ENCODE measurements at places on chromosomes 12 and 14.
A peak's percentile ranks its signal among the peaks of the same experiment; 100 is the strongest.

- no peak for DNase-seq
Observed at GRCh38 chr12:16600525-16600924, 5.4 kb downstream of the LMO3 start.

GRCh38 chr12:68222326-68222725 lies 3.3 kb downstream of the IL26 start:
- no peak for DNase-seq

GRCh38 chr12:47885012-47885501 lies 19.7 kb downstream of the VDR start:
- DNase-seq: no peak

GRCh38 chr12:121489874-121490273 lies 90.0 kb downstream of the RNF34 start:
- no peak for DNase-seq

GRCh38 chr12:121717041-121717699 lies 4.6 kb downstream of the TMEM120B start:
- DNase-seq: no peak

GRCh38 chr14:89920056-89920455 lies 34.5 kb downstream of the EFCAB11 start:
- no peak for DNase-seq

DNA sequence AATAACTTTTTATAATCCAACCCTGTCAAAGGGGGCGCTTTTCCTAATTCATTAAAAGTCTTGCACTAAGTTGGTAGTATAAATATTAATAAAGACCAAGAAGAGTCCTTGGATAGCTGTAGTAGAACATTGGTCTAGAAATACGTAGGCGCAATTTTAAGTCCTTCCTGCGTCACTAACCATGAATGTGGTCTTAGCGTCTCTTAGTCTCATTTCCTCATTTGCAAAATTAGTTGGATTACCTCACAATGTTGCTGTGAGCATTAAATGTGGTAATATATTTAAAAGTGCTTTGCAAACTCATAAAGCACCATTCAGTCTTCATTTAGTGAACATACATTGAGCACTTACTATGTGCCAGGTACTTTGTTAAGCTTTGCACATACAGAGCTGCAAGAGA lies 149.7 kb downstream of the AEBP2 start:
- no peak for DNase-seq

GRCh38 chr14:93958567-93959238 lies 17.7 kb downstream of the ASB2 start:
- DNase-seq: no peak

GRCh38 chr12:20423557-20423956 lies 55.2 kb downstream of the PDE3A start:
- DNase-seq: no peak

DNA sequence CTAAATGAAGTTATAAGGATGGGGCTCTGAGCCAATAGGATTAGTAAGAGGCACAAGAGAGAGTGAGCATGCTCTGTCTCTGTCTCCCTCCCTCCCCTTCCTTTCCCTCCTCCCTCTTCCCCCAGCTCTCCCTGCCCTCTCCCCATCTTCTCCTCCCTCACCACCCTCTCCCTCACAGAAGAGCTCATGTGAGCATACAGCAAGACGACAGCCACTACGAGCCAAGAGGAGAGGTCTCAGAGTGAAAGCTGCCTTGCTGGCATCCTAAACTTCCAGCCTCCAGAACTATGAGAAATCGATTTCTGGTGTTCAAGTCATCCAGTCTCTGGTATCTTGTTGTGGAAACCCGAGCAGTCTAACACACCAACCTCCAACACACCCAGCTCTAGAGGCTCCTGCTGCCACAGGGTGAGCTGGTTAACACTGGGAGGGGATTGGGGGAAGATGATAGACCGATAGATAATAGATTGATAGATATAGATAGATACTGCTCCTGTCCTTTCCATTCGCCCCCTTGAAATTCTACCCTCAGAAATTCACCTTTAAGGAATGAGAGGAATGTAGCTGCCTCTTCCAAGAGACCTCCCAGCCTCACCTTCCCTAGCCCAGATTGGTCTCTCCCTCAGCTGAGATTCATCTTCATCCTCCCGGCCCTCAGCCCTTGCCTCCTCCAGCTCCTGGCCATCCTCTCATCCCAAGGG lies 25.8 kb upstream of the ACTN1 start:
- no peak for DNase-seq

DNA sequence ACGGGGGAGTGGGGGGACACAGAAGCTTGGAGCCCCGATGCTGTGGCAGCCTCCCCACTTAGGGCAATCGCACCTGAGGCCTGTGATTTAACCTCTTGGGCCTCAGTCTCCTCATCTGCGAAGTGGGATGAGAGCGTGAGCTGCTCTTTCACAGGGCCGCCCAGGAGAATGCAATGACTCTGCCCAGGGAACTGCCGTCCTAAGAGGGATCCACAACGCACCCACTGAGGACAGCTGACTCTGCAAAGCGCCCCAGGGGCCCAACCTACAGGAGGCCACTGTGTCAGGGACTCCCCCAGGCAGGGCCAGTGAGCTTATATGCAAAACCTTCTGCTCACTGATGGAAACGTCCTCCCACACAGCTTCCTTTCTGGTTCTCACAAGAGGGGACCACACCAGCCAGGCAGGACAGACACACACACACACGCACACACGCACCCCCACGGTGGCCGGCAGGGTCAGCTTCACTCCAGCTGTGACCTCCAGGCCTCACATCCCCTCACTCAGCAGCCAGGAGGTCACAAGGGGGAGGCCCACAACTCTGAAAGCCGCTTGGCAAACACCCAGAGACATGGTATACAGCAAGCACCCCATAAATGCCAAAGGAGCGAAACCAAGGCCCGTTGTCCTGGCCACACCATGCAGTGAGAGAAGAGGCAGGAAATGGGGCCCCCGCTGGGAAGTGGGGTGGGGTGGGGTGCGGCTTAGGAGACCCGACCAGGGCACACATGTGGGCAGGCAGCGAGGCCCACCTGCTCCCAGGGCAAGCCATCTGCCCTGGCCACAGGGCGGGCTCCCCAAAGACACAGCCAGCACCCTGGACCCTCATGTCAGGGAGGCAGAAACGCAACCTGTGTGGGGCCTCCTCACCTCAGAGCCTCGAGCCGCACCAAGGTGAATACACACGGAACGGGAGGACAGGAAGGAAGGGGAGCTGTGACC lies 73.3 kb downstream of the NCOR2 start:
- no peak for DNase-seq

GRCh38 chr12:1643043-1643442 lies 14.0 kb downstream of the WNT5B start:
- DNase-seq: no peak

- DNase-seq: no peak
Observed at GRCh38 chr12:123744836-123745235, 17.3 kb upstream of the DNAH10 start.

- peak; percentile 60 for DNase-seq
Observed at GRCh38 chr12:46214668-46215436, 54.0 kb downstream of the SLC38A1 start.

GRCh38 chr12:89470741-89471509 lies 53.7 kb downstream of the GALNT4 start:
- DNase-seq: no peak

GRCh38 chr12:16588812-16589211 lies 17.1 kb downstream of the LMO3 start:
- DNase-seq: no peak

- no peak for DNase-seq
Observed at GRCh38 chr12:89372584-89373370, 20.5 kb upstream of the DUSP6 start.

- DNase-seq: no peak
Observed at GRCh38 chr12:29053567-29053966, 95.5 kb upstream of the FAR2 start.

- DNase-seq: no peak
Observed at GRCh38 chr12:44848703-44849085, 27.4 kb downstream of the NELL2 start.

DNA sequence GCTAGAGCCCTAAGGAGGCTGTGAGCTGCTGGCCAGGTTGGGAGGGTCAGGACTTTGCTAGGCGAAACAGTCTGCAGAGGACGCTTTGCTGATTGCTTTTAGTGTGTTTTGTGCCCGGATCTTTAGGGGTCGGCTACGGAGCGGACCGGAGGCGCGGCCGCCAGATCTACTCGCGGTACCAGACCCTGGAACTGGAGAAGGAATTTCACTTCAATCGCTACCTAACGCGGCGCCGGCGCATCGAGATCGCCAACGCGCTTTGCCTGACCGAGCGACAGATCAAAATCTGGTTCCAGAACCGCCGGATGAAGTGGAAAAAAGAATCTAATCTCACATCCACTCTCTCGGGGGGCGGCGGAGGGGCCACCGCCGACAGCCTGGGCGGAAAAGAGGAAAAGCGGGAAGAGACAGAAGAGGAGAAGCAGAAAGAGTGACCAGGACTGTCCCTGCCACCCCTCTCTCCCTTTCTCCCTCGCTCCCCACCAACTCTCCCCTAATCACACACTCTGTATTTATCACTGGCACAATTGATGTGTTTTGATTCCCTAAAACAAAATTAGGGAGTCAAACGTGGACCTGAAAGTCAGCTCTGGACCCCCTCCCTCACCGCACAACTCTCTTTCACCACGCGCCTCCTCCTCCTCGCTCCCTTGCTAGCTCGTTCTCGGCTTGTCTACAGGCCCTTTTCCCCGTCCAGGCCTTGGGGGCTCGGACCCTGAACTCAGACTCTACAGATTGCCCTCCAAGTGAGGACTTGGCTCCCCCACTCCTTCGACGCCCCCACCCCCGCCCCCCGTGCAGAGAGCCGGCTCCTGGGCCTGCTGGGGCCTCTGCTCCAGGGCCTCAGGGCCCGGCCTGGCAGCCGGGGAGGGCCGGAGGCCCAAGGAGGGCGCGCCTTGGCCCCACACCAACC lies 1.5 kb downstream of the HOXC6 start:
- DNase-seq: no peak

- no peak for DNase-seq
Observed at GRCh38 chr12:85461127-85461526, 181.1 kb downstream of the ALX1 start.

DNA sequence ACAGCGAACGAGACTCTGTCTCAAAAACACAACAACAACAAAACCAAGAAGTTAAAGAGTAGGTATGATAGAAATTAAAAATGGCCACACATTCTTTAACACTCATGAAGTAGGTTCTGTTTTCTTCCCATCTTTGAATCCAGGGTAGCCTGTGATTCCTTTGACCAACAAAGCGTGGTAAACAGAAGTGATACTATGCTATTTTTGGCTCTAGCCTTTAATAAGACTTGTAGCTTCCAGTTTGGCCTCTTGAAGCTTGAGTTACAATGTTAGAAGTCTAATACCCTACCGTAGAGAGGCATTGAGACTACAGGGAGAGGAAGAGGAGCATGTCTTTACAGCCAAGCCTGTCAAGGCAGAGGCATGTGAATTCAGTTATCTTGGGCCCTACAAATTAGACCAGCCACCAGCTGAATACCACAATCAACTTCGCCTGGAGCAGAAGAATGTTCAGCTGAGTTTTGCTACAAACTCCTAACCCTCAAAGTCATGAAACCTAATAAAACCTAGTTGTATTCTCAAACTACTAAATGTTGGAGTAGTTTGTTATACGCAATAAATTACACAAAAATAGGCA lies 4.9 kb upstream of the NEMF start:
- DNase-seq: no peak

DNA sequence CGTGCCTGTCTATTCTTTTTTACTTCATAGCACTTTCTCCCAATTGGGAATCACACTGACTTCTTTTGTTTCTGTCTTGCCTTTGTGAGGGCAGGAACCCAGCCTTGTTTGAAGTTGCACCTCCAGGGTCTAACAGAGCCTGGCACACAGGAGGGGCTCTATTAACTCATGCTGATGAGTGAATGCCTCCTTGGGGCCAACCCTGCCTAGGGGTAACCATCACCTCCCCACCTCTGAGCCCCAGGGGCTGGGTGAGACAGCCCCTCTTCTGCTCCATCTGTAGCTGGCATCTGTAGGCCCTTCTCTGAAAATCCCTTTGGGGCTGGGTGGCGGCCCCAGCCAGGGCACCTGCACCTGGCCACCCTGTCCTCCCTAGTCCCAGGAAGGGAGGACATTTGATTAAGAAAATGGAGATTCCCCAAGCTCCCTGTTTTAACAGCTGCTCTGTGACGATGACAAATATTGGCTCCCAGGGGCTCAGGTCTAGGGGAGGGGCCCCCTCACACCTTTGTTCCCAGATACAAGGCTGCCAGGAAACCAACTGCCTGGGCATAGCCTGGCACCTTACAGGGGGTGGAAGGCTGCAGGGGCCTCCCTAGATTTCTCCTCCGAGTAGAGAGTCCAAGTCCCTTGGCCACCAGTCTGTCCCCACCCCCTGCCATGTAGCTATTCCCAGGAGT lies 11.8 kb downstream of the TAMALIN start:
- no peak for DNase-seq

GRCh38 chr12:18629916-18630315 lies 107.9 kb downstream of the PLCZ1 start:
- no peak for DNase-seq

DNA sequence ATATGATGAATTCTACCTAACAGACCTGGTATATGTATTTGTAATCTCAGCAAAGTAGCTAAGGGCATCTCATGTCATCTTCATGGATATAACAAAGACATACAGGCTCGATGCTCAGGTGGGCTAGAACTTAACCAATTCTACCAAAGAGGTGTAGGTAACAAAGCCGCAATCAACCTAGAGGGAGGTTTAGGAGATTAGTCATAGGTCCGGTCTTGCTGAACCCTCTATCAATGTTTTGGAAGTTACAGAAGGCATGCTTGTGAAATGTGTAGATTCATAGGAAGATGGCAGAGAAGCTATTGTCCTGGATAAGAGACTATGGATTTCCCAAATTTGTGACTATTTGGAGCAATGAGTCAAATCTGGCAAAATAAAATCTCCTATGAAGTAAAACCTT lies 42.6 kb upstream of the SYCP3 start:
- DNase-seq: no peak

DNA sequence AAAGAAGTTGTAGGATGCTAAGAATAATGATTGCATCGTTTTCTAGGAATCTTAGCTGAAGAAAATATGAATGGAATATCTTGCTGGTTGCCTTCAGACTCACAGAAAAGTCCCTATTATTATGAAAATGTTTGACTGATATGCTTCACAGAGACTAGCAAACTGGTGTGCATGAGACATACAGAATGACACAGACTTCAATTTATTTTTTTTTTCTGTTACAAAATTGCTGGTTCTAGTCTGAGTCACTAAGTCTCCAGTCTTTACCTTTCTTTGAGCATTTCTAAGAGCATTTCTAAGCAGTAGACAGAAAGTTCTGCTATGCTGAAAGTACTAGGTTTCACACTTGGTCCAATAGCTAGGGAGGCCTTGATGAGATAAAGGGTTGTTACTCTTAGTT lies 377.6 kb upstream of the ATP2B1 start:
- no peak for DNase-seq

- DNase-seq: peak; percentile 28
Observed at GRCh38 chr12:49671031-49671765, 36.0 kb downstream of the FMNL3 start.

GRCh38 chr14:75084513-75084912 lies 15.1 kb downstream of the ZC2HC1C start:
- DNase-seq: no peak
